ENCODE measurements at places on chromosomes 7 and 10. TPM values are rescaled to one million over a fixed set of nuclear protein-coding genes. Genes with fewer than 3 reads are reported as not detected.

CCM2 gene
- 75.1 TPM for total RNA-seq

LIPN gene
- total RNA-seq: not detected

TRPV6 gene
- total RNA-seq: not detected

SYT15 gene
- under 0.01 TPM for total RNA-seq

MYL10 gene
- total RNA-seq: not detected

DPYSL4 gene
- total RNA-seq: 1.6 TPM

BCL7B gene
- 32.8 TPM for total RNA-seq

OR9A2 gene
- not detected for total RNA-seq

CPVL gene
- total RNA-seq: 3.8 TPM

CASTOR2 gene
- total RNA-seq: 2.3 TPM

SORCS3 gene
- total RNA-seq: not detected

LRGUK gene
- total RNA-seq: under 0.01 TPM

ZNF804B gene
- not detected for total RNA-seq

CNTNAP2 gene
- total RNA-seq: not detected

SFTPA1 gene
- not detected for total RNA-seq

CRYGN gene
- total RNA-seq: not detected

PLPP4 gene
- 16.4 TPM for total RNA-seq

OR6B1 gene
- total RNA-seq: not detected

LSM5 gene
- 86.7 TPM for total RNA-seq

COL28A1 gene
- not detected for total RNA-seq

GIMAP6 gene
- 0.48 TPM for total RNA-seq

PLAC9 gene
- 1.2 TPM for total RNA-seq

COX15 gene
- 24.6 TPM for total RNA-seq

FKBP6 gene
- total RNA-seq: not detected

ASAH2 gene
- total RNA-seq: 0.39 TPM

FRAT1 gene
- total RNA-seq: 0.60 TPM
